NCI-H774 (cell line): ENCODE measurements at places on chromosomes 16 and 17.
A peak's percentile ranks its signal among the peaks of the same experiment; 100 is the strongest.

GRCh38 chr16:30041841-30042240 lies 10.8 kb upstream of the TLCD3B start:
- no peak for DNase-seq

- DNase-seq = peak; percentile 100
These were observed at the start of gene JUP for GRCh38 chr17:41786227-41787020. JUP (minus strand) TSS chr17:41786711; CDS start chr17:41771854, 14,857 bp downstream.

DNA sequence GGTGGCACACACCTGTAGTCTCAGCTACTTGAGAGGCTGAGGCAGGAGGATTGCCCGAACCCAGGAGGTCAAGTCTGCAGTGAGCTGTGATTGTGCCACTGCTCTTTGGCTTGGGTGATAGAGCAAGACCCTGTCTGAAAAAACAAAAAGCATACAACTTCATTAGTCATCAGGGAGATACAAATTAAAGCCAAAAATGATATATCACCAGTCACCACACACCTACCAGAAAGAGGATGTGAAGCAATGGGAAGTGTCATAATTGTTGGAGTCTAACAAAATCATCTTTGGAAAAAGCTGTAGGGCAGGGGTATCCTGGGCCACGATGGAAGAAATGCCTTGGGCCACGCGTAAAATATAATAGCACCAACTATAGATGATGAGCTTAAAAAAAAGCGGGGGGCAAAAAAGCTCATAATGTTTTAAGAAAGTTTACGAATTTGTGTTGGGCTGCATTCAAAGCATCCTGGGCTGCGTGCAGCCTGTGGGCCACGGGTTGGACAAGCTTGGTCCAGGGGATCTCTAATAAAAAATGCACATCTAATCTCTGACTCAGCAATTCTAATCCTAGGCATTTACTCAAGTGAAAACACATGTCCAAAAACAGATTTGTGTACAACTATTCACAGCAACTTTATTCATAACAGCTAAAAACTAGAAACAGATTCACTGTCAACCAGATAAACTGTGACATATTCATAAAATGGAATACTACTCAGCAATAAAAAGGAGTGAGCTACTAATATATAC lies 65.9 kb downstream of the HIC1 start:
- DNase-seq = no peak

DNA sequence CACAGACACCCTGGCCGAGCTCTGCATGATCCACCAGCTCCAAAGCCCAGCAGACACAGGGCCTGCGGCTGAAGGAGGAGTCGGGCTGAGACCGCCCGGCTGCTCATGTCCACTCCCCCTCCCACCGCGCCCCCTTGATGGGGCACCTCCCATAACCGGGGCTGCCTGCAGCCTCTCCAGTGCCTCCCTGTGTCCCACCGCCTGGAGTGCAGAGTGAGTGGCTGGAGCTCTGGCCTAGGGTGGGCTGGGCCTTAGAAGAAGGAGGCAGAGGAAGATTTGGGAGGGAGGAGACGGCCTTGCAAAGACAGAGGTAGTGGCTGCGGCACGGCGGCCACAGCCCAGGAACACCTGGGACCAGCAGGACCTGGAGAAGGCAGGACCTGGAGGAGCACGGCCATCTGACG lies 4.0 kb downstream of the CBFA2T3 start:
- no peak for DNase-seq

- no peak for DNase-seq
These were observed 236.6 kb upstream of the MYOCD start for GRCh38 chr17:12429116-12429515.

- DNase-seq = no peak
These were observed 1.0 kb upstream of the ALG1 start for GRCh38 chr16:5070431-5071186.

DNA sequence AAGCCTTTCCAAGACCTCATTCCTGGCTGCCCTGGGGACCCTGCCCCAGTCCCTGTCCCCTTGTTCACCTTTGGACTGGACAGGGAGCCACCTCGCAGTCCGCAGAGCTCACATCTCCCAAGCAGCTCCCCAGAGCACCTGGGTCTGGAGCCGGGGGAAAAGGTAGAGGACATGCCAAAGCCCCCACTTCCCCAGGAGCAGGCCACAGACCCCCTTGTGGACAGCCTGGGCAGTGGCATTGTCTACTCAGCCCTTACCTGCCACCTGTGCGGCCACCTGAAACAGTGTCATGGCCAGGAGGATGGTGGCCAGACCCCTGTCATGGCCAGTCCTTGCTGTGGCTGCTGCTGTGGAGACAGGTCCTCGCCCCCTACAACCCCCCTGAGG lies 38.7 kb upstream of the IL21R start:
- DNase-seq = no peak

GRCh38 chr16:62712566-62712965 lies 676.3 kb upstream of the CDH8 start:
- DNase-seq = no peak

DNA sequence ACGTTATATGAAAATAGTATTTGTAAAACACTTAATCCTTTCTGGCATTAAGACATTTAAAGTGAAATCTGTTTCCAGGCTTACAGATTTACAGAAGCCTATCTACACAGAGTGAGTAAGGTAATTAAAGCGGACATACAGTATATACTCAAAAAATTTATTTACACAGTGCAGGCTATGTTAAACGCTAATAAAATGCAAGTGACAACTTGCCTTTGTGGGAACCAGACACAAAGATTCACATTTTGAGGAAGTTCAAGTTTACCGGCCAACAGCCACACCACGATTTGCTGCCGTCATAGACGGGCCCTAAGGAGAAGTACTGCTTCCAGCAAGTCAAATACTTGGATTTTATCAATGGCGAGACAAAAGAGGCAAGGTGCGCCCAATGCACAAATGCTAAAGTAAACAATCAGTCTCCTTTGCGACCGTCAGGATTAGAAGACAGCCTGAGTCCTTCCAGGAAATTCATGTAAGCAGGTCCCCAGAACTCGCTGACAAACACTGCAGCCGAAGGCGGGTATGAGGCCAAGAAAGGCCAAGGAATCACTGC lies 801 bp downstream of the VPS35 start:
- no peak for DNase-seq

GRCh38 chr17:55124730-55125360 lies 139.9 kb upstream of the HLF start:
- DNase-seq = no peak
